ENCODE measurements at places on chromosomes 2 and 18.

GRCh38 chr2:38700881-38701458 lies 35.1 kb downstream of the GALM start:
- no peak for DNase-seq

DNA sequence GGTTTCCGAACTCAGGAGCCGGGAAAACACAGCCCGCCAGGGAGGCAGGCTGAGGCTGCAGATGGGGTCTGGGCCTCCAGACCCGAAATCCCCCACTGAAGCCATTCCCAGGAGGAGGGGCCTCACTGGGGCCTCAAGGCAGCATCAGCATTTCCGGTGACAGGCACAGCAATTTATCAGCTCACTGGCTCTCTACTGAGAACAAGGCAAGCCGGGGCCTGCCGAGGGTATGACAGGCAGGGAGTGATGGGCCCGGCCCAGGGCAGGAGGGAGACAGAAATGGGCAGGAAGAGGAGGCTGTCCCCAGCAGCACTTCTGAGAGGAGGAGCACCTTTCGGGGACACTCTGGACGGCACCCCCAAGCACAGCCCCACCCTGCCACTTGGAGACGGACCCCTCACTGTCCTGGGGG lies 12.5 kb downstream of the SDC1 start:
- DNase-seq: no peak

DNA sequence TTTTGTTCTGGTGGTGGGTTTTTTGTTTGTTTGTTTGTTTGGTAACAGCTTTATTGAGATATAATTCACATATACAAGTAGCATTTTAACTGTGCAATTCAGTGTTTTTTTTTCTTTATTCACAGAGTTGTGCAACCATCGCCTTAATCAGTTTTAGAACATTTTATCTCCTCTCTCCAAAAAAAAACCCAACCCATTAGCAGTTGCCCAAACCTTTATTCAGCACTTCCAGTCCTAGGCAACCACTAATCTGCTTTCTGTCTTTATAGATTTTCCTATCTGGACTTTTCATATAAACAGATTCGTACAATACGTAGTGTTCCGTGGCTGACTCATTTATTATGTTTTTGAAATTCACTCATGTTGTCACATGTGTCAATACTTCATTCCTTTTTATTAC lies 38.7 kb downstream of the CCDC138 start:
- DNase-seq: no peak

DNA sequence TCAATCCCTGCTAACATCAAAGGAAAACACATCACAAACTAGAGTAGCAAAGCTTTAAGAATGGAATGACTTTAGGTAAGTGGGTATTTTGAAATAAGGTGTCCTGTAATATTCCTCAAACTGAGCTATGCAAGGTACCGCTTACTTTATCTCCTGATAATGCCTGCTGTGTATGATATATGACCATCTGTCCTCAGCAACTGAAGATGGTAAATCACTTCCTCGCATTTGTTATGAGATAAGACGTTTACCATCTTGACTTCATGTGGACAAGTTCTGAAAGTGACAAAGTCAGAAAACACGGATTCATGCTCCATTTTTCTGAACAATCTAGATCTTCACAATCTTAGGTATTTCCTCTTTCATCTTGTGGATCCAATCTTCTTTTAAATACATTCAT lies 49.3 kb upstream of the PTPRM start:
- DNase-seq: no peak

- no peak for DNase-seq
Observed at GRCh38 chr2:99648906-99649789, 159.3 kb upstream of the REV1 start.

DNA sequence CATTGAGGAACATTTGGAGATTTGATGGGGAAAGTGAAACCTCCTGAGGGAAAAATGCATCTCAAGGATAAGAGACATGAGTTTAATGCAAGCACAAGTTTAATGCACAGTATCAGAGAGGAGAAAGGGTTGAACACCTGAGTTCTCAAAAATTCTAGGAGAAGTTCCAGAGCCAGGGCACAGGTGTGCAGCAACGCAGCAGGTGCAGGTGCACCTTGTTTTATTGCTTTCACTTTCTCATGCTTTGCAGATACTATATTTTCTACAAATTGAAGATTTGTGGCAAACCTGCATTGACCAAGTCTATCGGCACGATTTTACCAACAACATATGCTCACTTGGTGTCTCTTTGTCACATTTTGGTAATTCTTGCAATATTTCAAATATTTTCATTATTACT lies 267.6 kb upstream of the HNRNPA3 start:
- DNase-seq: no peak

DNA sequence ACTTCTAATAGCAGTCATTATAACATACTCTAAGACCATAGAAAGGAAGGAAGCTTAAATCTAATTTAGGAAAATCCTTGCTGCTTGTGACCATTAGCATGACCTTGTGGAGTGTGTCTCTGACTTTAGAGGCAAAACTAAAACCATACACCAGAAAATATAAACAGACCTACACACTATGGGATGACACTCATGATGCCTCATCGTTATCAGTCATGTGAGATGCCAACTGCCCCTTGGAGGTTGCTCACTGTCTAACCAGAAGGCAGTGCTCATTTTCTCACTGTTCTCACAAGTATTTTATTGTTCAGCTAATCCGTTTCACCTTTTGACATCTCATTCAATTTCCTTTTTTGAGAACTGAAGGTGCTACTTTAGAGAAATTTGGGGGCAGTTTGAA lies 376.9 kb downstream of the RND3 start:
- DNase-seq: no peak

DNA sequence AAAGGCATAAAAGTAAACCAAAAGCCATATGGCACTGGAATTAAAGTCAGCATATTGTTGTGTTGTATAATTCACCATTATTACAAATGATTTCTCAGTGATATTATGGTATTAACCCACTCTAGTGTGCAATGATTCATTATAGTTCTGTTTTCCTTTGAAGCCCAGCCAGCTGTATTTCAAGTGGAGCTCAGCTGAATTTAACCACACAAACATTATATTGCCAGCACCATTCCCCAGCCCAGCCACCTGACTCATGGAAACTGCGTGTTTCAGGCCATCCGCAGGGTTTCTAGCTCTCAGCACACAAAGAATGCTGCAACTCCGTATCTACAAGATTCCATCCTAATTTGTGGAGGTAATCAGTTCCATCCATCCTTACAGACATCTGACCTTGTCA lies 166.8 kb upstream of the CHAC2 start:
- DNase-seq: peak; percentile 36

DNA sequence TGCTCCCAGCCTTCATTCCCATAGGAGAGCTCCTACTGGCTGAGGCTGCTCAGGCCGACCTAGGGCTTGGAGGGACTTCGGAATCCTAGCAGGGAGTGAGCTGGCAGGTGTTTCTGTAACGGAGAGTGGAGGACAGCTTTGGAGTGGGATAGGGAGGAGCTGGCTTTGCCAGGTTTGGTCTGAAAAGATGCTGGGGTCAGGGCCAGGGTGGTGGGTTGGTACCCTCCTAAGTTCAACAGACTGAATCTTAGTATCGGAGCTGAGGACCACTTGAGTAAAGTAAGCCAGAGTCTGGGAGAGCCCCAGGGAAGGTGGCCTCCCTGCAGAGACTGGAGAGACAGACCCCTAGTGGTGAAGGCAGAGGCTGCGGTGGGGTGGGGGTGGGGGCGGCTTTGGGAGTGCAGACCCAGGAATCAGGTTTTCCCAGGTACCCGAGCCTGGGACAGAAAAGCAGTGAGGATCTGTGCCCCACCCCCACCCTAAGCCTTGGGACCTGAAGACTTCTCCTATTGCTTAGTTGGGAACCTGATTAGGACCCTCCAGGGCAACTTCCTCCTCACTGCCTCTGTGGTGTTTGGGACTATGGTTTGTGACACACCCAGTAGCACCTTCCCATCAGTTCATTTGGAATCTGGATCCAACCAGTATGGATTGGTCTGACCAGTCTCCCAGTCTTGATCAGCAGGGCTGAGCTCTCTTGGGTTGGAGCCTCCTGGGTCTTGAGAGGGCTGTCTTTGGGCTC lies 3.0 kb downstream of the CNNM4 start:
- no peak for DNase-seq

DNA sequence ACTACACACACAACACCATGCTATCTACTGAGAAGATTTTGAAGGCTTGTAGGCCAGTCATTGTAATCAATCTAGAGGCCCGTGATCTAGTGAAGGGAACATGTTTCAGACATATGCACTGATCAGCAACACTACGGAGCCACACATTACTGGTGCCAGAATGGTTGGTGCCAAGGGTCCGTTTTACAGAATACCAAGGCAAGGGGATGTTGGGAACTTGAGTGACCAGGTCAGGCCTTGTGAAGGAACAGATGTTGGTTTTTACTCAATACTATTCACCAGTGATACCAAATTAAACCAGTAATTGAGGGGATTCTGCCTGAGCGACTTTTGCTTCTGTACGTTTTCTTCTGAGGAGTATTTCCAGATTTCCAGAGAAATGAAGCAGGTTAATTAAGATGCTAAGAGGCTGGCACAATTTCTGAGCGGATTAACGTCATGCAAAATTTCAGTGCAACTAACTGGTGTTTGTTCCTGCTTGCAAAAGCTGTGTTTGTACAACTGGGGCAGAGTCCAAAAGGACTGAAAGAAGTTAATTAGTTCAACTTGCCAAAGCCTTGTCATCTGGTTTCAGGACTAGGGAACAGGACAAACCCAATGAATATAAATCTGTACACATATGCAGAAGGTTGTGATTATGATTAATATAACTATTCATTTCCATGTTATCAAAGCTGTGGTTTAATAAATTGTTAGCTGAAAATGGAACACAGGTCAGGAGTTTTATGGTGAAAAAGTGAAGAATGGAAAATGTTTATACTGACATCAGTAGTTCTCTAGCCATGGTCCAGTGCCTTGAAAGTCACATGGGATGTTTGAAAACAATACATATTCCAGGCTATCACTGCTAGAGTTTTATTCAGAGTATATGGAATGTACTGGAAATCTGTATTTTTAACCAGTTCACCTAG lies 432.1 kb upstream of the DCC start:
- DNase-seq: no peak

DNA sequence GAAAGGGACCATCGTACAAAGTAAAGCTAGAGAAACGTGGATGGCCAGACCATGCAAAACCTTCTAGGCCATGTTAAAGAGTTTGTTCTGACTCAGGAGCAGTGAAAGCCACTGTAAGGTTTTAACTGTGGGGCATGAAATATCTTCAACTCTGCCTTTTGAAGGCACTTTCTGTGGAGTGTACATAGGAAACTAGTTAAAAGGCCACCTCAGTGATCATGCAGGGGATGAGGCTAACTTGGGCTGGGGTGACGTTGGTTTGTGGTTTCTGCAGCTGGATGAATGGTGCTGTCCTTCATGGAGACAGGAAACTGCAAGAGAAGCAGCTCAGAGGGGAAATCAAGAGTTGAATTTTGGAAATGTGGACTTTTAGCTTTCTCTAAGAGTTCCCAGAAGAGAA lies 190.7 kb downstream of the CDCA7 start:
- DNase-seq: no peak

- DNase-seq: no peak
Observed at GRCh38 chr2:74671479-74671878, 17.4 kb downstream of the SEMA4F start.

DNA sequence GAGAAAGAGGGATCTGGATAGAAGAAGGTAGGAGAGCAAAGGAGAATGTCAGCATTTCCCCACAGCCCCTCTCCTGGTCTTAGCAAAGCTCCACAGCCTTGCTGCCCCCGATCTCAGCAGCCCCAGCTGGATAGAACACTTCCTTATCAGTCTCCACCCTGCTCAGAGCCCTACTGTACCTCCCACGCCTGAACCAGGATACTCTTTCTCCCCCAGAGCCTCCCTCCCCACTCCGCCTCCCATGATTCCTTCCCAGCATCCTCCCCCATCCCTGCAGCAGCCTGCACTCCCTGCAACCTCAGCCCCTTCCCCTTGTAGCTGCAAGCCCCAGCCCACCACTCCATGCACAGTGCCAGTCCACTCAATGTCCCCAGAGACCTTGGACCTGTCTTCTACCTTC lies 25.8 kb downstream of the PLB1 start:
- DNase-seq: no peak

Data from NCI-H774 (cell line).